Stimulated activated memory B cell treated with anti-CD40 and anti-IgM and Interleukin-4, amounts not matched to agents 10 μg/mL and 1 μg/mL and 100 μg/mL, for 72 hours (primary cell): ENCODE measurements at places on chromosomes 6 and 20.

GRCh38 chr6:20647585-20647984, 113.3 kb downstream of the CDKAL1 start:
- no peak for ATAC-seq

- ATAC-seq: no peak
Observed at GRCh38 chr20:2230726-2231488, 64.9 kb upstream of the TGM3 start.

GRCh38 chr20:22408521-22409402, 175.6 kb downstream of the FOXA2 start:
- no peak for ATAC-seq

- no peak for ATAC-seq
Observed at GRCh38 chr6:154824076-154824475, 90.9 kb downstream of the SCAF8 start.

- ATAC-seq: no peak
Observed at GRCh38 chr6:132085731-132086130, 134.6 kb upstream of the CCN2 start.

DNA sequence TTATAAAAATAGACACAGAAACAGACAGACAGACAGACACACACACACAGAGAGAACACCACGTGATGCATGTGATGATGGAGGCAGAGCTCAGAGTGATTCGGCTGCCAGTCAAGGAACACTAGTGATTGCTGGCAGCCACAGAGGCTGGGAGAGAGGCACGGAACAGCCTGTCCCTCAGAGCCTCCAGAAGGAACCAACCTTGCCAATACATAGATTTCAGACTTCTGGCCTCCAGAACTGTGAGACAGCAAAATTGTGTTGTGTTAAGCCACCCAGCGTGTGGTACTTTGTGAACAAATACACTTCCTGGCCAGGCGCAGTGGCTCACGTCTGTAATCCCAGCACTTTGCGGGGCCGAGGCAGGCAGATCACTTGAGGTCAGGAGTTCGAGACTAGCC, 9.5 kb upstream of the PARD6B start:
- ATAC-seq: no peak

- no peak for ATAC-seq
Observed at GRCh38 chr20:56689852-56690485, 60.9 kb downstream of the TFAP2C start.

GRCh38 chr20:23032056-23032749, 2.9 kb upstream of the SSTR4 start:
- no peak for ATAC-seq

DNA sequence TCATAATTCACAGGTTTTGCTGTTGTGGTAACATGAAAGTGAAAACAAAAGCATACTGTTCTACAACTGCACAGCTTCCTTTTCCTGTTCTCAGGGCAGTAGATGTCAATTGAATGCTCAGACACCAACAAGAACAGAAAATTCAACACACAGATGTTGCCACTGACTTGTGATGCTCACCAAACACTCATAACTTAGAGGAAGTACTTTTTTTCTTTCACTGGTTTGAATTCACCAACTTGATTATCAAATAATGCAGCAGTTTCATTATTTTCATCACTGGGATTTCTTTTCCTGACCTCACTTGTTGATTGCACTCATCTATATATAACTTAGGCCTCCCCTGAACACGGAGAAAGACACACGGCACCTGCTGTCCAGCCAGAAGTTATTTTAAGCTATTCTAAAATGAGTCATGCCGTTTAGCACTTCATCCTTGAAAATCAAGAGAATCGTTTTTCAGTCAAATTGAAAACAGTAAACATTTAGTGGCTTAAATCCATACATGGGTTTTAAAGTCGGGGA, 949 bp downstream of the TXLNB start:
- ATAC-seq: peak; percentile 92

DNA sequence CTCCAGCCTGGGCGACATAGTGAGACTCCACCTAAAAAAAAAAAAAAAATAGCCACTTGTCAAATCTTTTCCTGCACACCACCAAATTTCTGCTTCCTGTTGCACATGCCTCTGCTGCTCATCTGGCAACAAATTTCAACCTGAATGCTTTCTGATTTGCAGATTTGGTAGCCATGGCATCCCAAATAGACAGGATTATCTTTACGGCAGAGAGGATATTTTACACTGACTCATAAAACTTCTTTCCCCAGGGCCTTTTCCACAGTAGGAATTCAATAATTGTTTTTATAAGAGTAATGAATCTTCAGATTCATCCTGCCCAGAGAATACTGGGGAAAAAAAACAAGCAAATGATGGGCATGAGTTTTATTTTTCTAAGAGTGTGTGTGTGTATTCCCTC, 264.6 kb downstream of the FRK start:
- ATAC-seq: no peak

DNA sequence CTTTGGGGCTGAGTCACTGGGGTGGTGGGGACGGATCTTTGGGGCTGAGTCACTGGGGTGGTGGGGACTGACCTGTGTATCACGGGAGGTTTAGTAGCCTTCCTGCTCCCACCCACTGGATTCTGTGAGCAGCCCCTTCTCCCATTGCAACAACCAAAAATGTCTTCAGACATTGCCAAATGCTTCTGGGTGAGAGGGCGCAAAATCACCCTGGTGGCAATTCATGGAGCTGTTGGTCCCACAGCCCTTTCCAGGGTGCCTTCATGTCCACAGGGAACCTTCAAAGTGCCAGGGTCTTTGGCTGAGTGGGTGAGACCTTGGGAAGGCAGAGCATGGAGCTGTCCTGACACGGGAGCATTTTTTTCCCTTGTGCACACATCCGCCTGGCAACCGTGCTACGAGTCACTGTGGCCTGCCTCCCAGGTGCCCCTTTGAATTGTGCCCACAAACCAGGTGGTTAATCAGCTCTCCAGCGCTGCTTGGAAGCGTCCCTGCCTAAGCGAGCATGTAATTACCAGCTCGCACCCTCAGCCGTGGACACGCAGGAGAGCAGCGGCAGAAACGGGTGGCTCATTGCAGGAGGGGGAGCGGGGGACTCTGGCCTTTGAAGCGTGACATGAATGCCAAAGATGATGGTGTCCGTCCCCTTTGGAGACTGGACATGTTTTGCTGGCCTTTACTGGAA, 27.4 kb upstream of the APCDD1L start:
- ATAC-seq: no peak

DNA sequence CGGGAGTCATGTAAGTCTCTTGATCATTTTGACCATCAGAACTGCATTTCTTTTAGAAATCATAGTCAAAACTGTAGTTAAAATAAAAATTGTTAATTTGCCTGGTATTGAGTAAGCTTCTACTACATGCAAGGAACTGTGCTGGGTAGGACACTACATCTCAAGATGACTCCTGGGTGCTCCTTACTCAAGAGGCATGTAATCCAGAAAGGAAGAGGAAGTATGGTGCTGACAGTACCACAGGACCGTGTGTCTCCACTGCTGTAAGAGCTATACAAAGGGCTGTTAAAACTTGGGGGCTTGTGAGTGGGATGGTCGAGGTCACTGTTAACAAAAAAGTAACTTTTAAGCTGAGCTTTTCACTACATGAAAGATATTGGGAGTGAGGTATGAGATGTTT, 508.3 kb upstream of the SOX4 start:
- no peak for ATAC-seq

DNA sequence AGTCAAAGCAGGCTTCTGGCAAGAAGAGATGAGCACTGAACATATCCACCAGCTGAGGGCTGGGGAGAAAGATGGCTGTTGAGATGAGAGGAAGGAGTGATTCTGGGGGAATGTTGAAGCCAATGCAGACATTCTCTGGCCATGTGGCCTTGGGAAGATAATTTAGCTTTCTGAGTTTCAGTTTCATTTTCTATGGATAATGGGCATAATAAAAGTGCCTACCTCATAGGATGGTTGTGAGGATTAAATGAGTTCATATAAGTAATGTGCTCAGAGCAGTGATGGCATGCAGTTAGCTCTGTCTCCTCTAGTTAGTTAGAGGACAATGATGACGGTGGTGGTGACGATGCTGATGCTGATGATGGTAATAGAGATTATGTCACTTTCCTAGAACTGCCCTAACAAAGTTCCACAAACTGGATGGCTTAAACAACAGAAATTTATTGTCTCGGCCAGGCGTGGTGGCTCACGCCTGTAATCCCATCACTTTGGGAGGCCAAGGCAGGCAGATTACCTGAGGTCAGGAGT, 18.5 kb upstream of the KCNK5 start:
- ATAC-seq: no peak

GRCh38 chr20:40144581-40144980, 544.5 kb downstream of the MAFB start:
- no peak for ATAC-seq

DNA sequence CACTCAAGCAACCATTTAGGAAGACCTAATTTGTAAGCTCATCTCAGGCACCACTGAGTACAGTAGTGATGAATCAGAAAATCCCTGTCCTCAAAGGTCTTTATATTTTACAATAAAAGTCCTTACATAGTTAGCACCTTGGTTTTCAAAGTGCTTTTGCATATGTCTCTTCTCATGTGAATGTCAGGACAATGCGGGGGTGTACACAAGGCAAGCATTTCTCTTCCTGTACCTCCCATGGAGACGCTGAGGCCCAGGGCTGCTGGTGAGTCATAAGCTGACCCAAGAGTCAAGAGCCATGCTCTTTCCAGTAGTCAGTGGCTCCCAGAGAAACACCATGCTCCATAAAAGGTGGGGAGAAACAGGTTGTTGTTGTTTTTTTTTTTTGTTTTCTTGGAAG, 174.0 kb downstream of the GJA10 start:
- peak; percentile 66 for ATAC-seq

- ATAC-seq: peak; percentile 86
Observed at GRCh38 chr6:169589699-169590257, 112.1 kb downstream of the WDR27 start.

- ATAC-seq: no peak
Observed at GRCh38 chr6:112802144-112802543, 455.0 kb downstream of the RFPL4B start.

GRCh38 chr6:10554826-10555225, 33.7 kb downstream of the GCNT2 start:
- no peak for ATAC-seq

GRCh38 chr6:96878143-96878542, 19.5 kb downstream of the NDUFAF4 start:
- no peak for ATAC-seq

DNA sequence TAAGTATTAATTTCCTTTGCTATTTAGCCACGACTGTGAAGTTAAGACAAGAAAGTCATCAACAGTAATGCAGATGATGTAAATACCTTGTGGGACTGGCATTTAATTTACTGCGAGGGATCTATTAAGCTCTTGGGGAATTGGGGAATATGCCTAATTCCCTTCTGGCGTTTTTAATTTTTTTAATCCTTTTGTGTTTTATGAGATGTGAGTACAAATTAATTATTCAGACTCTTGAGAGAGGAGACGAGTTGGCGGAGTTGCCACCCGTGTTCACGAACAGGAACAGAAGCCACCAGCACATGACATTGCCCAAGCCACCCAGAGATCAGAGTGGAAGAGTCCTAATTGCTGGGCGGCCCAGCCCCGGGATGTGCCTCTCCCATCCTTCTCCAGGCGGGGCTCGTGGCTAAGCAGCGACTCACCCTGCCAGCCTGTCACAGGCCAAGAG, 533 bp upstream of the CRYBG1 start:
- ATAC-seq: no peak

DNA sequence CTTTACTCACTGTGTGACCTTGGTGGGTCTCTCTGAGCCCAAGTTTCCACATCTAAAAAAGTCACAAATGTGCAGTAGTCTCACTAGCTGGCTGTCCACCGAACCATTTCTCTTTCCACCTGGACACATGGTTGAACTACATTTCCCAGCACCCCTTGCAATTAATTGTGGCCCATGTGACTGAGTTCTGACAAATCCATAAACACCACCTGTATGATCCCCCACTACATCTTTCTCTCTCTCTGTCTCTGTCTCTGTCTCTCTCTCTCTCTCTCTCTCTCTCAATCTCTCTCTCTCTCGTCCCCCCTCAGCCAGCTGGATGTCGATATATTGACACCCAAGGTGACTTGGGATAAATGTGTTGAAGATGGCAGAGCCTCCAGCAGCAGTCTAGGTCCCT, 42.8 kb downstream of the SNHG17 start:
- ATAC-seq: no peak
